ENCODE measurements at places on chromosomes 1 and 21.

GRCh38 chr1:116785006-116785405 lies 30.8 kb downstream of the CD2 start:
- DNase-seq, result no peak

DNA sequence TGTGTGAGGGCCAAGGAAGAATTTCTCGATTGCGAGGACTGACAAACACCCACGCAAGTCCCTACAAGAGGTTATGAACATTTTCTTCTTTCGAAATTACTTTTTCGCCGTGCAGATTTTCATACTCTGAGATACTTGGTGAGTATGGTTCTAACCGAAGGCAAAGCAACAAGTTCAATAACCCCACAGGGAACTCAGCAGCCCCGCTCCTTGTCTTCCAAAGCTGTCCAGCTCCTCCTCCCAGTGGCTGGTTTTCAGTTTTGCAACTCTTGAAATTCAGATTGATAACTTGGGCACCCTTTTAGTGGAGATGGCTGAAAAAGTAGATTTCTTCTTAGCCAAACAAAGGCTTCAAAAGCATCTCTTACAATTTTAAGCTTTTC lies 154.4 kb downstream of the SETD4 start:
- no peak for DNase-seq

DNA sequence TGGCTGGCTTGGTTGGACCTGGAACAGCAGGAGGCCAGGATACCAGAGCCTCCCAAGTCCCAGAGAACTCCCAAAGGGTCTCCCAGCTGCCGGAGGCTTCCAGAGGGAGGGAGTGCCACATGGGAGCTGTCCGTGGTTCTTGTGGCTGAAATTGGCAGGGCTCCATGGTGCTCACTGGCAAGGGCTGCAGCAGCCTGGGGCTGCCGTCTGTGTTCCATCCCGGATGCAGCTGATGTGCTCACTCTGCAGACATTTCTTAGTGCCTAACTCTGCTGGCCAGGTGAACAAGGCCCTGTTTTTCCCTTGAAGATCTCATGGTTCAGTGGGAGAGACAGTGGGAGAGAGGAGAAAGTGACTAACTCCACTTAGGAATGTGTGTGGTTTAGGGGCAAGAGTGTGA lies 261.1 kb downstream of the CAMTA1 start:
- DNase-seq, result peak; percentile 81

DNA sequence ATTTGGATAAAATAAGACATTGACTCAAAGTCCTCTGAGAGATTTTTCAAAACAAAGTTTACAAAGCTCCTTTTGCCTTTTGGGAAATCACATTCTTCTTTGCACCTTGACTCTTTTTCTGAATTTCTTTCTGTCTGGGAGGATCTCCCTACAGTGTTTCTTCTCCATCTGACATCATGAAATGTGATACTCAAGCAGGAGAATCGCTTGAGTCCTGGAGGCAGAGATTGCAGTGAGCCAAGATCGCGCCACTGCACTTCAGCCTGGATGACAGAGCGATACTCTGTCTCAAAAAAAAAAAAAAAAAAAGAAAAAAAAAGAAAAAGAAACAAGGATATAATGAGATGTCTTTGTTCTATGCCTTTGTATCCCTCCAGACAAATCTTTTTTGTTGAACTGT lies 13.3 kb upstream of the GRIK1 start:
- DNase-seq, result no peak

- no peak for DNase-seq
These were observed 67.6 kb upstream of the EDEM3 start for GRCh38 chr1:184822267-184822666.

- DNase-seq, result peak; percentile 46
These were observed 34.7 kb downstream of the RGSL1 start for GRCh38 chr1:182484531-182485257.

GRCh38 chr1:7539769-7540175 lies 231.3 kb upstream of the VAMP3 start:
- peak; percentile 76 for DNase-seq

GRCh38 chr1:200053646-200054045 lies 26.1 kb downstream of the NR5A2 start:
- DNase-seq, result no peak

DNA sequence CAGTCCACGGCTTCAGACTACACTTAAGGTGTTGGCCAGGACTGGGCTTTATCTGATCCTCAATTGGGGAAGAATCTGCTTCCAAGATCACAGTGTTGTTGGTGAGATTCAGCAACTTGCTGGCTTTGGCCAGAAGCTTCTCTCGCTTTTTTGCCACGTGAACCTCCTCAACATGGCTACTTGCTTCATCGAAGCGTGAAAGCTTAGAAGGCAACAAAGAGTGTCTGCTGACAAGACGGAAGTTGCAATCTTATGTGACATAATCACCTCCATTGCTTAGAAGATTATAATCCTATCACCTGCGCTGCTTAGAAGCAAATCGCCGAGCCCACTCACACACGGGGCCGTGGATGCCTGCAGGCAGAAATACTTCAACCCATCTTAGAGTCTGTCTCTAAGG lies 10.4 kb upstream of the ITPKB start:
- DNase-seq, result no peak

DNA sequence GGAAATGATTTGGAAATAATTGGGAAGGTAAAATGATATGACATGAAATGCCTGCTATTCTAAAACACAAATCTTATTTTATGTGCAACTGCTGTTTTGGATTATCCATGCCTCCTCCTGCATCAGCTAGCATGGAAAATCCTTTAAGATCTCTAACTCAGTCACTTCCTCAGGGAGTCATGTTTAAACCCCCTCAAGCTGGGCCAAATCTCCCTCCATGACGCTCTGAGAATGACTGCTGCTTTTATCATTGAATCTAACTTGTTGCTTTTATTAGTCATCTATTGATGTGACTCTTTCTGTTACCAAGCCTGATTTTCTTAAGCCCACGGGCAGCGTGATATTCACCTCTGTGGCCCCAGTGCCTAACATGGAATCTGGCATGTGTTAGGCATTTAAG lies 324.8 kb downstream of the DISC1 start:
- no peak for DNase-seq

DNA sequence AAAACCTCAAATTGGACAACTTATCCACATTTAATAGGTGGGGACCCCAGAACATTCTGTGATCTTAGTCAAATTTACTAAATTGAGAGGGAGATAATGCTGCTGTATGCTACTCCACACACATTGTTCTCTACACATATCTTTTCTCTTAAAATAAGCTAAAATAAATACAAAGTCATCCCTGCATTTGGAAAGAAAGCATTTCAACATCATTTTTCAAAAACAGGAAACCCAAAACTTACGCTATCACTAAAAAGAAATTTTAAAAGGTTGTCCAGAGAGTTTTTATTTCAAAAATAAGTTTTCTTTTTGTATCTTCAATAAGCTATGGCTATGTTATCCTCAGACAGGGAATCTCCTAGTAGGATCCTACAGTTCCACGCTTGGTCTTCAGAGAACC lies 19.5 kb upstream of the OR6N2 start:
- no peak for DNase-seq

DNA sequence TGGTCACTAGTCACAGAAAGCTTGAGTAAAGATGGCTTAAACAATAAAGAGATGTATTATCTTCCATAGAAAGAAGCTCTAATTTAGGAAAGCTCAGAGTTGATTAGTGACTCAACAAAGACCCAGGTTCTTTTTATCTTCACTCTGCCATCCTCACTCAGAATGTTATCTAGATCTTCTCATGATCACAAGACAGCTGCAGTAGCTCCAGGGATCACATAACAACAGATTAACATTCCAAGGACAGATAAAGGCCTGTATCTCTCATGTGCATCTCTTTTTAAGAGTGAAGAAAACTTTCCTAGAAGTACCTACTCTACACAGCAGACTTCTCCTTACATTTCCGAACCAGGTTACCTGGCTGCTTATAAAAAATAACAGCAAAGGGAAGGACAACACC lies 368.7 kb upstream of the PROX1 start:
- DNase-seq, result no peak

GRCh38 chr1:34164771-34165391 lies at the start of gene CSMD2:
Gene CSMD2, minus strand, starts transcription at chr1:34165230. Its CDS starts 133 bp downstream, at chr1:34165097.
- peak; percentile 88 for DNase-seq

DNA sequence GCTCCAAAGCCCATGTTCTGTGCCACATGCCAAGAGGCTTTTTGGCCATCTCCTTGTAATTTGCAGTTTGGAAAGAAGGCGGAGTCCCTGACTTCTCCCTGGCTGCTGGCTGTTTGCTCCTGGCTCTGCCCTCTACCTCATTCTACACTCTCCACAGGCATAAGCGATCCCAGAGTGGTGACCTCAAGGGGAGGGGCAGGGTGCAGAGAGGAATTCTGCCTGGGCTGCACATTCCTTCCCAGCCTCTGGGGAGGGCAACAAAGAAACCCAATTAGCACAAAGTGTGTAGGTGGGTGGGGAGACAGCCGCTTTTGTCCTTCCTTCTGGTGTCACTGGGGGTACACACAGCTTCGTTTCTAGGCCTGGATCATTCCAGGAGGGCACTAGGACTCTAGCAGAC lies 95.3 kb downstream of the HIVEP3 start:
- DNase-seq, result peak; percentile 93

DNA sequence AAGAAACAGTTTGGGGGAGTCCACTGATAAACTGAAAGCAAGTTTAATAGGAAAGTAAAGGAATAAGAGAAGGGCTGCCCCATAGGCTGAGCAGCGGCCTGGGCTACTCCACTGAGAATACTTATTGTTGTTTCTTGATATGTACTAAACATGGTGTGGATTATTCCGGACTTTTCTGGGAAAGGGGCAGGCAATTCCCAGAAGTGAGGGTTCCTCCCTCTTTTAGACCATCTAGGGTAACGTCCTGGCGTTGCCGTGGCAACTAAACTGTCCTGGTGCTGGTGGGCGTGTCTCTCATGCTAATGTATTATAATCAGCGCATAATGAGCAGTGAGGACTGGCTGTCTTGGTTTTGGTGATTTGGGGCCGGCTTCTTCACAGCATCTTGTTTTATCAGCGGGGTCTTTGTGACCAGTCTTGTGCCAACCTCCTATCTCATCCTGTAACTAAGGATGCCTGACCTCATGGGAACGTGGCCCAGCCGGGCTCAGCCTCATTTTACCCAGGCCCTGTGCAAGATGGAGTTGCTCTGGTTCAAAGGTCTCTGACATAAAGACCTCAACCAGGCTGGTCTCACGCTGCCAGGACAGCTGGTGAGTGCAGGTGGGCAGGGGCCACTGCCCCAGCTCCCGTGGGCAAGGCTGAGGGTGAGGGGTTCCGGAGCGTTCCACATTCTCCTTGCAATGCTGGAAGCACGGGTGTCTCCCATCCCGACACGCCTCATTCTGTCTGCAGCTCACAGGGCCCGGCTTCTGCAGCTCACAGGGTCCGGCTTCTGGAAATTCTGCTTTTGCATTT lies 19.6 kb upstream of the C1orf159 start:
- DNase-seq, result peak; percentile 45

GRCh38 chr21:17853393-17854275 lies 34.5 kb upstream of the C21orf91 start:
- DNase-seq, result no peak

DNA sequence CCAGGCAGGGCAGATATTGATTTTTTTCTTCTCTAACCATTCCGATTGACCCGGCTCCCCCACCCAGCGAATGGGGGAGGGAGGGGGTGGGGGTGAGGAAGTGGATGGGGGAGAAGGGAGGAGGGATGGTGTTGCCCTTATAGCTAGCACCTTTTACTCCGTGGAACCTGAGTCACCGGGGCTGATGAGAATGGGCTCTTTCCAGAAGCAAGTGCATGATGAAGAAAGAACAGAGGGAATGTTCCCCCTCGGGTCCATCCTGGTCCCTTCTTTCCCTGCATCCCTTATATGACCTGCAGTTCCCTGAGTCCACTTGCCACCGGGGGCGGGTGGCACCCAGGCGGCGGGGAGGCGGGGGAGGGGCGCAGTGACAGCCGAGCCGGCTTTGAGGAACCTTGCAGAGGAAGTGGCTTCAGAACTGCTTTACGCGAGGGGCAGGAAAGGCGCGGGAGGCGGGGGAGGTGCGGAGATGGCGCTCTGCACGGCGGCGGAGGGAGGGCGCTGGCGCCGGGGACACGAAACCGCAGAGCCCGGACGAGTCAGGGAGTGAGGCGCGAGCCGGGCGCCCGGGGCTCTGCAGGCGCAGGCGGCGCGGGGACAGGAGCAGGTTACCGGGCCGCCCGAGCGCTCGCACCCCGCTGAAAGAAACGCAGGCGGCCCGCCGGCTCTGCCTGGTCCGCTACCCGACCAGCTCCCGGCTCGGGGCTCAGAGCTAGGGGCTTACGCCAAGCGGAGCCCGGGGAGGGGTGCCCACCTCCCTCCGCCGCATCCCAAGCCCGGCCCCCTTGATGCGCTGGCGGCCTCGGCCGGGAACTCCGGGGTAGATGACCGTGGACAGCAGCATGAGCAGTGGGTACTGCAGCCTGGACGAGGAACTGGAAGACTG lies 49.7 kb downstream of the RASSF5 start:
- DNase-seq, result peak; percentile 83

GRCh38 chr1:178796013-178796412 lies 71.0 kb downstream of the RALGPS2 start:
- DNase-seq, result no peak

- peak; percentile 94 for DNase-seq
These were observed 28.8 kb downstream of the AHDC1 start for GRCh38 chr1:27574871-27575831.

GRCh38 chr21:28588997-28589396 lies 403.7 kb downstream of the LTN1 start:
- DNase-seq, result no peak

DNA sequence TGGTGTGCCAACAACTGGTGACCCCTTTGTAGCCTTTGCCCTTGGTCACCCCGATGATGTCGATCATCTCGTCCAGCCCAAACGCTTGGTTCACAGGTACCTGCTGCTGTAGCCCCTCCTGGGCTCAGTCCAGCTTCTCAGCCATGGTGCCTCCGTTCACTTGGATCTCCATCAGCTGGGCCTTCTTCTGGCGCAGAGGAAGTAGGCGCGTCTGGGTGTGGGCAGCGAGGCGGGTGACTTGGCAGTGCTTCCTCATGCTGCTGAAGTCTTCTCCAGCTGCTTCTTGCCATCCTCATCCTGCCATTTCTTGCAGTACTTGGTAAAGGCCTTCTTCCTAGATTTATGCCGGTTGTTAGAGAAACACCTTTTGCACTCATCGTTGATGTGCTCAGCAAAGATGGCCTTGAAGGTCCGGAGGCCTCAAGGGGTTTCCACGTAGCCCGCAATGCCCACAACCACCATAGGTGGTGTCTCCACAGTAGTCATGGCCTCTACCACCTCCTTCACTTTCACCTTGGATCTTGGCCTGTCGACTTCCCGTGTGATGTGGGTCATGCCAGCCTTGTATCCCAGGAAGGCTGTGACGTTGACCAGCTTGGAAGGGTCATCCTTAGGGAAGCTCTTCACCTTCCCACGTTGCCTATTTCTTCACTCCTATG lies 13.0 kb downstream of the DOP1B start:
- no peak for DNase-seq

DNA sequence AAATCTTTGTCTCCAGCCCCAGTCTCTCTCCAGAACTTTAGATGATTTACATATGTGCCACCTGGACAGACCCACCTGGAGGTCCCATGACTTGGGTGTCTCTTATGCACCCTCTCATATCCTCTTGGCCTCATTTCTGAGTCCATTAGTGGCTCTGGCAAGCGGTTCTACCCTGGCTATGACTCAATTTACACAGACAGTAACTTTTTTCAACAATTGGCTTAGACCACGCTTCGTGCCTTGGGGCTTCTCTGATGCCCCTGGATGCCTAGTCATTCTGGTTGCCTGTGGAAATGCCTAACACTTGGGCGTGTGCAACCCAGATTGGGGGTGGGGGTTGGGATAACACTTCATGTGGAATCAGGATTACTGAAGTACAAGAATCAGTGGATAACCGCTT lies 57.1 kb upstream of the GADD45A start:
- DNase-seq, result no peak

Data from neural progenitor cell (in vitro differentiated cells).